ACHN (cell line): ENCODE measurements at places on chromosomes 2 and 18.

- no peak for DNase-seq
These were observed 269.4 kb upstream of the TCF4 start for GRCh38 chr18:55857409-55857808.

DNA sequence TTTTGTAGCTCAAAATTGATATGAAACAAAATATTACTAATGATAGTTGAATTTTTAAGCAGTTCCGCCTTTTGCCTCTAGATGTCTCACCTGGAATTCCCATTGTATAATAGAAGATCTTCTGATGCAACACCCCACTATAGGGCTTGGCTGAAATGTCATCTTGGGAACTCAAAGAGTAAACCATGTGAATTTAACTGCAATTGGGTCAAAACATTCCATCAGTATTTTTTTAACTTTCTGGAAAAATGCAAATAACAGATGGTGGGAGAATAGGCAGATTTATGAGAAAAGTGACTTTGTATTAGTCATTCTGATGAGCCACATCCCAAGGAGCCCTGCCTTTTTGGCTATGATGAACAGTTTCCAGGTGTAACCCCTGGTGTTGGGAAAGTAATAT lies 489.9 kb downstream of the NYAP2 start:
- peak; percentile 60 for DNase-seq

- no peak for DNase-seq
These were observed 55.5 kb downstream of the INHBB start for GRCh38 chr2:120401275-120402066.

- DNase-seq = no peak
These were observed 62.0 kb upstream of the ST3GAL5 start for GRCh38 chr2:85950743-85951142.
